CD8-positive, alpha-beta T cell (primary cell): ENCODE measurements at places on chromosomes 16 and 17. TPM values are rescaled to one million over a fixed set of nuclear protein-coding genes. Genes with fewer than 3 reads are reported as not detected.

GRCh38 chr17:75753514-75754377 lies 11.2 kb downstream of the GALK1 start:
- peak; percentile 89 for DNase-seq

The SCGB1C2 gene
- total RNA-seq, result not detected

- no peak for DNase-seq
Observed at GRCh38 chr16:85952197-85952596, 53.2 kb downstream of the IRF8 start.

The INTS2 gene
- 9.4 TPM for total RNA-seq

DNA sequence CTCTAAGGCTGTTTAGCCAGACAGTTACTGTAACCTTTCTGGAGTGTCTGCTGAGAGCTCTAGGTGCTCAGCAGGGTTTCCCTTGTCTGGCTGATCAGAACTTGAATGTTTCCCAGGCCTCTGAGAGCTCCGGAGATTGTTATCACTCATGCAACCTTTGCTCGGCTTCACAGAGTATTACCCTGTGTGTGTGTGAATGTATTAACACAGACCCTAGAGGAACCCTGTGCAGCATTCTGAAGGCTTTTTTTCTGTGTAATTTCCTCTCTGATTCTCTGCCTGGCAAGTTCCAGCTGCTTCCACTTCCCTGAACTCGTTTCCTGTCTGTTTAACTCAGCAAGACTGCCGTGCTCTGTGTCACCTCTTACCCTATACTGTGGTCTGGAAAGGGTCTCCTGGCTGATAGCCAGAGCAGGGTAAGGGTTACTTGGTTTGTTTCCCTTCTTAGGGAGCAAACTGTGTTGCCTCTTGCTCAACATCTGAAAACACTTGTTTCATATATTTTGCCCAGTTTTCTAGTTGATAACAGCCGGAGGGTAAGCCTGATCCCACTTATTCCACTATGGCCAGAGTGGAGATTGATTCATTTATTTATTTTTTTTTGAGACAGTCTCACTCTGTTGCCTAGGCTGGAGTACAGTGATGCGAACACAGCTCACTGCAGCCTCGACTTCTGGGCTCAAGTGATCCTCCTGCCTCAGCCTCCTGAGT lies 21.7 kb downstream of the PRMT7 start:
- no peak for DNase-seq

The EFCAB5 gene
- 0.56 TPM for total RNA-seq

The RGS11 gene
- not detected for total RNA-seq

The ZNF624 gene
- 3.4 TPM for total RNA-seq

The KIF18B gene
- not detected for total RNA-seq
